ENCODE measurements at places on chromosomes 16 and 17. TPM values are rescaled to one million over a fixed set of nuclear protein-coding genes. Genes with fewer than 3 reads are reported as not detected.
A peak's percentile ranks its signal among the peaks of the same experiment; 100 is the strongest.

- peaks cover 11% of the 10 kb centered on the region for H3K27me3 ChIP-seq
- no peak overlapping the region for H3K4me3 ChIP-seq
- H3K4me1 ChIP-seq: no peaks in the 10 kb centered on the region
- DNase-seq: no peak
- H3K27ac ChIP-seq: no peak overlapping the region
These were observed 52.0 kb upstream of the IRX6 start for GRCh38 chr16:55271945-55272513.

Gene FOXO3B
- 4.0 TPM for total RNA-seq

- no peaks in the 10 kb centered on the region for H3K36me3 ChIP-seq
- no peak overlapping the region for H3K4me3 ChIP-seq
- peaks cover 45% of the 10 kb centered on the region for H3K27me3 ChIP-seq
These were observed 32.6 kb downstream of the B4GALNT2 start for GRCh38 chr17:49165143-49165542.

DNA sequence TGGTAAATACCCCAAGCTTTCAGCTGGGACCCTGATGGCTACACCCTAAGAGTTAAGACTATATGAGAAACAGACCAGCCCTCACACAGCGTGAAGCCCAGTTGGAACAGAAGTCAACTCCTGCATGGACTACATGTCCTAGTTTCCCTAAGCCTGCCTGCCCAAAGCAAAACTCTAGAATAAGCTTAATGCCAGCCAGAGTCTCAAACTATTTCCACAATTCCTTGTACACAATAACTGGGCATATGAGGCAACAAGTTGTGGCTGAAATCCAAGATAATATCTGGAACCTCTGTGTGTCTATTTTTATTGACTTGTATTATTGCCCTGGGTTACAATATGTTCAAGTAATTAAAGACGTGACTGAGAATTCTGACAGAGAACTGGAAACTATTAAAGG is 19.4 kb downstream of the MYH10 start:
- no peak for DNase-seq
- H3K36me3 ChIP-seq: no peaks in the 10 kb centered on the region

Gene FOXC2
- not detected for total RNA-seq

GRCh38 chr17:19762515-19762961 is 14.4 kb upstream of the ALDH3A1 start:
- no peak overlapping the region for H3K27ac ChIP-seq
- DNase-seq: peak; percentile 56
- no peak overlapping the region for H3K4me3 ChIP-seq
- H3K27me3 ChIP-seq: no peaks in the 10 kb centered on the region
- H3K4me1 ChIP-seq: peaks cover 20% of the 10 kb centered on the region

Gene APPBP2
- total RNA-seq: 29.4 TPM

- peaks cover 52% of the 10 kb centered on the region for H3K4me1 ChIP-seq
- no peaks in the 10 kb centered on the region for H3K27me3 ChIP-seq
- no peaks in the 10 kb centered on the region for H3K36me3 ChIP-seq
These were observed 31.8 kb upstream of the PRM1 start for GRCh38 chr16:11312718-11313492.

- DNase-seq: peak; percentile 36
- peak overlapping the region; percentile 88 for H3K4me3 ChIP-seq
- H3K27me3 ChIP-seq: peaks cover 58% of the 10 kb centered on the region
- peaks cover 2% of the 10 kb centered on the region for H3K36me3 ChIP-seq
These were observed 832 bp downstream of the ETV4 start for GRCh38 chr17:43545383-43545632.

GRCh38 chr17:6779411-6779810 is 3.4 kb downstream of the FBXO39 start:
- no peak for DNase-seq
- no peaks in the 10 kb centered on the region for H3K4me1 ChIP-seq
- H3K27ac ChIP-seq: no peak overlapping the region
- H3K4me3 ChIP-seq: no peak overlapping the region

Gene ZNF624
- total RNA-seq: 8.4 TPM

DNA sequence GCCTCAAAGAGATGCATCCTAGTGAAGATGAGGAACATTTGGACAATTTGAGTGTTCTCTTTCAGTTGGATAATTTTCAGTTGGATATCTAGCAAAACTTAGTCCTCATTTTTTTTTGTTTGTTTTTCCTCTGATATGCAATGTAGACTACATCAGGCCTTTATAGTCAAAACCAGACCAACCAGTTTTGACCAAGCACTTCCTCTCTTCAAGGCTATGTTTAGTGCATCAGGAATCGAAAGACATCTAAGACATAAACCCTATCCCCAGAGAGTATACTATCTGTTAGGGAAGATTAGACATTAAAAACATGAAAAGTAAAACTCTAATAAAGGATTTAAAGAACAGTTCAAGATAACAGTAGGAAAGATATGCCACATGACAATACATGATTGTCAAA is 256.1 kb downstream of the IRX3 start:
- no peak for DNase-seq
- H3K27ac ChIP-seq: no peak overlapping the region
- H3K4me1 ChIP-seq: no peaks in the 10 kb centered on the region
- no peak overlapping the region for H3K4me3 ChIP-seq
- H3K27me3 ChIP-seq: no peaks in the 10 kb centered on the region

DNA sequence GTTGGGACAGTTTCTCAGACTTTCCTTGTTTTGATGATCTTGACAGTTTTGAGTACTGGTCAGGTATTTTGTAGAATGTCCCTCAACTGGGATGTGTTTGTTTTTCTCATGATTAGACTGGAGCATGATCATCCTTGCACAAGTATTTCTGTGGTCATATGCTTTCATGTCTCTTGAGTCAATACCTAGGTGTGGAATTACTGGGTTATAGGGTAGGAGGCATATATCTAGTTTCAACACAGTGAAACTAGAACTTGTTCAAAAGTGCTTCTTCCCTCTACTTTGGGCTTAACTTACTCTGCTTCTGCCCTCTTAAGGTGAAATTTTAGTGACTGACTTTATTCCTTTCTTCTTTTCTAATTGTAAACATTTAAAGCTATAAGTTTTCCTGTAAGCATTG is 30.1 kb downstream of the IKZF3 start:
- peaks cover 18% of the 10 kb centered on the region for H3K36me3 ChIP-seq
- H3K4me1 ChIP-seq: peaks cover 39% of the 10 kb centered on the region
- DNase-seq: no peak
- peak overlapping the region; percentile 25 for H3K4me3 ChIP-seq

Gene GP1BA
- total RNA-seq: 0.26 TPM

Gene GHDC
- total RNA-seq: 18.8 TPM

DNA sequence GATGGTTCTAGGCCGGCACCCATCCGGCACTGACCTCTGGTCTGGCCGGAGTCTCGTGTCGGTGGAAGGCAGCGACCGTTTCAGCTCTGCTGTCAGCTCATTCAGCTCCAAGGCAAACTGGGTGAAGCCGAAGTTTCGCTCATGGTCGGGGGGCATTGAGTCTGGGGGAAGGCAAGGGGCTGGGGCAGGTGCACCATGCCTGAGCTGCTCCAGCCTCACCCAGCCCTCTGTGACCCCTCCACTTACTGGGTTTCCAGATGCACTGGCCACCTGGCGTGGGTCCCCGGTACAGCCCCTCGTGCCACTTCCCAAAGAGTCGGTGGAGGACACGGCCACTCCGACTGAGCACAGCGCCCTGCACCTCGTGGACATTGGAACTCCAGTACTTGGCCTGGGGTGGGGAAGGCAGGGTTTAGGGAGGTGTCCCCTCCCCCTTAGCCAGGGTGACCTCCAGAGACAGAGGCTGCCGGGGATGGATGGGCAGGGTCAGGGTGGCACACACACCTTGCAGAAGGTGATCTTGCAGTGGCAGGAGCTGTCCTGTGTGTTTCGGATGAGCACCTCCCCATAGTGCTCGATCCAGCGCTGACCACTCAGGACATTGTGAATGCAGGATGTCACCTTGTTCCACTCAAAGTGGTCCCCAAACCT is 12.6 kb downstream of the OSBPL7 start:
- H3K27ac ChIP-seq: no peak overlapping the region
- peaks cover 11% of the 10 kb centered on the region for H3K4me1 ChIP-seq
- no peaks in the 10 kb centered on the region for H3K27me3 ChIP-seq
- no peak overlapping the region for H3K4me3 ChIP-seq
- H3K36me3 ChIP-seq: no peaks in the 10 kb centered on the region

DNA sequence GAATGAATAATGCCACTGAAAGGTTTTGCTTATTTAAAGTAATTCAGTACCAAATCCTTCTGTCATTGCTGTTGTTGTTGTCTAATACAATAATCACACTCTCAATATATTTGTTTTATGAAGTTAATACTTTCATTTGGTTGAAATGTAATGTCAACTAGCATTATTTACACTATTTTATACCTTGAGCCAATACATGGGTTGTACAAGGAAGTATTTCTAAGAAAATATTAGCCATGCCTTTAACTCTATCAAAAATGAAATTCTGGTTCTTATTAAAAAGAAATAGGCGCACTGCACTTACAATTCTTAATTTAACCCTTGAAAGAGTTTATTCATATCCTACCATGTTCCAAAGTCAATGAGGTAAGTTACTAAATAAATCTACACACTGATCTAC is 17.6 kb upstream of the ABCA10 start:
- H3K4me3 ChIP-seq: no peak overlapping the region
- no peak overlapping the region for H3K27ac ChIP-seq
- DNase-seq: no peak
- H3K36me3 ChIP-seq: peaks cover 2% of the 10 kb centered on the region
- no peaks in the 10 kb centered on the region for H3K27me3 ChIP-seq

GRCh38 chr17:17769869-17770631 is 66.7 kb downstream of the SREBF1 start:
- H3K36me3 ChIP-seq: no peaks in the 10 kb centered on the region
- no peak overlapping the region for H3K4me3 ChIP-seq
- no peaks in the 10 kb centered on the region for H3K27me3 ChIP-seq
- H3K27ac ChIP-seq: no peak overlapping the region
- H3K4me1 ChIP-seq: peaks cover 41% of the 10 kb centered on the region

GRCh38 chr16:73976644-73977043 is 320.0 kb upstream of the PSMD7 start:
- H3K4me3 ChIP-seq: no peak overlapping the region
- H3K27ac ChIP-seq: no peak overlapping the region
- no peaks in the 10 kb centered on the region for H3K4me1 ChIP-seq
- H3K27me3 ChIP-seq: no peaks in the 10 kb centered on the region
- no peak for DNase-seq

GRCh38 chr17:79778504-79779083 is 646 bp downstream of the CBX2 start:
- peaks cover 43% of the 10 kb centered on the region for H3K4me1 ChIP-seq
- peaks cover 73% of the 10 kb centered on the region for H3K27me3 ChIP-seq
- no peak for DNase-seq
- peak overlapping the region; percentile 82 for H3K27ac ChIP-seq
- no peaks in the 10 kb centered on the region for H3K36me3 ChIP-seq

GRCh38 chr17:35185849-35186248 is 8.3 kb downstream of the SLC35G3 start:
- peaks cover 65% of the 10 kb centered on the region for H3K4me1 ChIP-seq
- DNase-seq: no peak
- H3K27me3 ChIP-seq: no peaks in the 10 kb centered on the region
- no peak overlapping the region for H3K4me3 ChIP-seq

- peaks cover 1% of the 10 kb centered on the region for H3K36me3 ChIP-seq
- H3K27ac ChIP-seq: peak overlapping the region; percentile 86
- no peak for DNase-seq
- peaks cover 18% of the 10 kb centered on the region for H3K27me3 ChIP-seq
These were observed 114.6 kb upstream of the TNRC6C start for GRCh38 chr17:77843896-77844295.

- H3K27me3 ChIP-seq: no peaks in the 10 kb centered on the region
- H3K4me3 ChIP-seq: no peak overlapping the region
- H3K27ac ChIP-seq: no peak overlapping the region
These were observed 619.9 kb upstream of the SOX9 start for GRCh38 chr17:71500761-71501555.

Gene PIRT
- not detected for total RNA-seq

GRCh38 chr17:15261258-15261801 is 3.8 kb downstream of the PMP22 start:
- H3K4me1 ChIP-seq: peaks cover 36% of the 10 kb centered on the region
- H3K4me3 ChIP-seq: peak overlapping the region; percentile 92
- H3K36me3 ChIP-seq: no peaks in the 10 kb centered on the region
- DNase-seq: no peak
- H3K27me3 ChIP-seq: peaks cover 83% of the 10 kb centered on the region
- H3K27ac ChIP-seq: no peak overlapping the region

Gene ALOX12B
- 4.1 TPM for total RNA-seq

Measured in activated T-cell treated with anti-CD3 and anti-CD28 coated beads, Interleukin-2, amount 50 U/mL, for 72 hours (primary cell).